ENCODE measurements at places on chromosomes 16 and 17.

GRCh38 chr16:49780433-49780832 is 75.5 kb downstream of the ZNF423 start:
- no peak for DNase-seq

DNA sequence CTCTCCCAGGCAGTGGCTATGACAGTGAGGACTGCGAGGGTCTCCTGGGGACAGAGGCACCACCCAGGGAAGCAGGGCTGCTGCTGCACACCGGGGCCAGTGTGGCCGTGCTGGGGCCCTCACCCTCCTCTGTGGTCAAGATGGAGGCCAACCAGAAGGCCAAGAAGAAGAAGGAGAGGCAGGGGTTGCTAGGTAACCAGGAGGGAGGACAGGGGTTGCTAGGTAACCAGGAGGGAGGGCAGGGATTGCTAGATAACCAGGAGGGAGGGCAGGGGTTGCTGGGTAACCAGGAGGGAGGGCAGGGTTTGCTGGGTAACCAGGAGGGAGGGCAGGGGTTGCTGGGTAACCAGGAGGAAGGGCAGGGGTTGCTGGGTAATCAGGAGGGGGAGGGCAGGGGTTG is 55.2 kb downstream of the ACTG1 start:
- no peak for DNase-seq

DNA sequence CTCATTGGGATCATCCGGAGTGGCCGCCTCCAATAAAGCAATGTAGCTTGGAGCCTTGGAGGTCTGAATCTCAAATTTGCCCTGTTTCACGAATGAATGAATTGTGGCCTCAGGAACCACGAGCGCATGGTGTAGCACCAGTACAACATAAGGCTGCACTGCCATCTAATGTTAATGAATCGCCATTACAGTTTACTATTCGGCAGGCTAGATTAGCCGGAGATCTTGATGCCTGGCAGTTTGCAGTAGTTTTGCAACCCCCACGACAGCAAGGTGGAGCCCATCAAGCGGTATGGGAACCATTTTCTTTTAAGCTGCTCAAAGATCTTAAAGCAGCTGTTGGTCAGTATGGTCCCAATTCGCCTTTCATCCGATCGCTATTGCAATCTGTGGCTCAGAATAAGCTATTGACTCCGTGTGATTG is 18.8 kb downstream of the ALOX15B start:
- peak; percentile 51 for DNase-seq

DNA sequence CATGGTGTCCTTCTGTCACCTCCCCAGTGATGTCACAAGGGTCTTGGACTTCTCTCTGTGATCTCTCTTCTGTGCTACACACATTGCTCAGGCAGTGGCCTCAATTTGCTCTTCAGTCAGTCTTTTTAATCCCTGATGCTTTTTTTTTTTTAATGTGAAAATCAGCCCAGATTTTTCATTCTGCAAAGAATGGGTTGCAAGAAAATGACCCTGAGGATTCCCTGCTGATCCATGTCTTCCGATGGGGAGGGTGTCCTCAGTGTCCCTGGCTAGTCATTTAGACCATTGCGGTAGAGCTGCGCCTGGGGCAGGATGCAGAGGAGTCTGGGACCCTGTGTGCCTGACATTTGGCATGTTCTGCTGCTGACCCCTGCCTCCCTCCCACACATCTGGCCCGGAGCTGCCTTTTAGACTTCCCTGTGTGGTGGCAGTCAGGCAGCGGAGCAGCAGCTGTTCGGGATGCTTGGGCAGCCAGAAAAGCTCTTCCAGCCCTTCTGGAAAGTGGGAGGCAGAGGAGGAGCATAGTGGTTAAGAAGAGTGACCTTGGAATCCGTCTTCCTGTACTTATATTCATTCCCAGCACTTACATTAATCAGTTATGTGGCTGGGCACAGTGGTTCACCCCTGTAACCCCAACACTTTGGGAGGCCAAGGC is 12.3 kb downstream of the GPT2 start:
- DNase-seq: no peak

- DNase-seq: no peak
These were observed 31.6 kb downstream of the VWA3A start for GRCh38 chr16:22123759-22124490.

DNA sequence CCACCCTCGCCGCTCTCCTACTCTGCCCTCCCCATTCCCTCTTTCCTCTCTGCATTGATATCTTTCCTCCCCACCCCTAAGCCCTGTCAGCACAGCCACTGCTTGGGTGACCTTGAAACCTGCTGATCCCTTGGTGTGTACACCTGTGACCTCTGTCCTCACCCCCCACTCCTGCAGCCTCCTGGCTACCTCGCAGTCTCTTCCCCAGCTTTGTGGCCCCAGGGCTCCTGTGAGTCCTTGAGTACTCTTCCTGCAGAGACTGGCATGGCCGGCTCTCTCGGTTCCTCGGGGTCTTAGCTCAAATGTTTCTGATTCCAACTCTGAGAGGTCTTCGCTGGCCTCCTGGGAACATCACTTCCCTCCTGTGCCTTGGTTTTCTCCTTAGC is 31.7 kb downstream of the ADCY7 start:
- DNase-seq: no peak

- no peak for DNase-seq
These were observed 128.8 kb upstream of the ASIC2 start for GRCh38 chr17:33421933-33422332.

DNA sequence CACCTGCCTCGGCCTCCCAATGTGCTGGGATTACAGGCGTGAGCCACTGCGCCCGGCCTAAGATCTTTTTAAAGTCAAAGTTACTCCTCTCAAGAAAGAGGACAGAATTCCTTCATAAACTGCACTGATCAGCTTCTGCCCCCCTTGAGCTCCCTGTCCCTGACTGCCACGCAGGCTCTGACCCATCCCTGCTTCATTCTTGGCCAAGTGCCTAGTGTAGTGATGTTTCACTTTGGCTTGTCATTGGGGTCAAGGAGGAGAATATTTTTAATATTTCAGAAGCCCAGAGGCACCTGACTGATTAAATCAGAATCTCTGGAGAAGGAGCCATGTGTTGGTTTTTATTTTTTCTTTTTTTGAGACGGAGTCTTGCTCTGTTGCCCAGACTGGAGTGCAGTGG is 9.1 kb downstream of the MRM1 start:
- no peak for DNase-seq

DNA sequence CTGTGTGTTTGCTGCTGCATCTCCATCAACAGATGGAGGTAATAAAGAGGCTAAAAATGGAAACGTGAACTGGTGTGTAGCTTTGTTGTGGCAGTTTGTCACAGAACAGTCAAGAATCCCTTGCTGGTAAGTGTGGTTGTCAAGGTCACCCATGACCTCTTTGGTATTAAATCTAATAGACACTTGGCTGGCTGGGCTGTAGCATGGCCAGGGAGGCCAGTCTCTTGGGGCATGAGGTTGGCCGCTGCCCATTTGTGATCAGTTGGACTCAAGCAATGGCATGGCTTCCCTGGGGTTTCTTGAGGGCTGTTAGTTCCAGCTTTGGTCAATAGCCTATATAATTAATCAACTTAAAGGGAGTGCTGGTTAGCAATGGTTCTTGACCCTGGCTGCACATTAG is 14.8 kb upstream of the HS3ST2 start:
- no peak for DNase-seq

DNA sequence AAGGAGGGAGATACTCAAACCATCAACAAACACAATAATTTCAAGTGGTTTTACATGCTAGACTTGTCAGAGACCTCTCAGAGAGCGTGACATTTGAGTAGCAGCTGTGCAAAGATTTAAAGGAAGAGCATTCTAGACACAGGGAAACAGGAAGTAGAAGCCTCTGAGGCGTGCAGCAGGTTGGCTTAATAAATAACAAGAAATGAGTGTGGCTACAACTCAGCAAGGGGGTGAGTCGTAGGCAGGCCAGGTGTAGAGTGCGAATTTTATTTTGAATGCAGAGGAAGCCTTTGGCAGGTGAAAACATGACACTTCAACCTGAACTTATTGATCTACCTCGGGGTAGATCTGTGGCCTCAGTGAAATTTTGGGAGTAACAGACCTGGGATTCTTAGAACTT is 73.2 kb upstream of the MRTFB start:
- no peak for DNase-seq

GRCh38 chr16:88653101-88653500 is 2.2 kb upstream of the CYBA start:
- DNase-seq: no peak

DNA sequence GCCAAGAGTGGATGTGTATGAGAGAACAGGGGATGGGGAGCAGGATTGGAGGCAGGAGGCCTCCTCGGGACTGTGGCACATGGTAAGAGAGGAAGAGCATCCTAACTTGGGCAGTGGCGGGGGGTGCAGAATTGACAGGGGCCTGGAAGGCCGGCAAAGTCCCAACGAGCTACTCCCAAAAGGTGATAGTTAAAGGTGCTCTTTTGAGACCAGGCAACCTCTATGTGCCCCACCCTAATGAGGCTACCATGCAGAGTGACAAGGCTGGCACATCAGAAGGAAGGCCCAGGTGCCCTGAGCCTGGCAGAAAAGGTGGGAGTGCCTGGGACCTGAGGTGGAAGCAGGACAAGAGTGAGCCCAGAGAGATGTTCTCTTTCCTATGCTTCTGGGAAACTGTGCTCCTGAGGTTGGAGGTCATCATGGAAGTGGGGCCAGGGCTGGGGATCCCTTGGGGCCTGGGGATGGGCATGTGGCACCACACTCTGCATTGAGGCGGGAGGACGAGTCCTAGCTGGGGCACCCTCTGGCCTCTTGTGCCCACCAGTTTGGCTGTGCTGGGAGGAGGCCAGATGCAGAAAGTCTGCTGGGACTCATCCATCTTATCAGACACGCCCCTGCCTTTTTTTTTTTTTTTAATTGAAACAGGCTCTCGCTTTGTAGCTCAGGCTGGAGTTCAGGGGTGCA is 5.9 kb downstream of the RAB11FIP4 start:
- no peak for DNase-seq

All from AG04450 (cell line).